Endodermal cell (in vitro differentiated cells): ENCODE measurements at places on chromosomes 2 and 18. TPM values are rescaled to one million over a fixed set of nuclear protein-coding genes. Genes with fewer than 3 reads are reported as not detected.

Gene ARHGAP28
- total RNA-seq, result 110 to 125 TPM (median 112 TPM) in 3 replicates

DNA sequence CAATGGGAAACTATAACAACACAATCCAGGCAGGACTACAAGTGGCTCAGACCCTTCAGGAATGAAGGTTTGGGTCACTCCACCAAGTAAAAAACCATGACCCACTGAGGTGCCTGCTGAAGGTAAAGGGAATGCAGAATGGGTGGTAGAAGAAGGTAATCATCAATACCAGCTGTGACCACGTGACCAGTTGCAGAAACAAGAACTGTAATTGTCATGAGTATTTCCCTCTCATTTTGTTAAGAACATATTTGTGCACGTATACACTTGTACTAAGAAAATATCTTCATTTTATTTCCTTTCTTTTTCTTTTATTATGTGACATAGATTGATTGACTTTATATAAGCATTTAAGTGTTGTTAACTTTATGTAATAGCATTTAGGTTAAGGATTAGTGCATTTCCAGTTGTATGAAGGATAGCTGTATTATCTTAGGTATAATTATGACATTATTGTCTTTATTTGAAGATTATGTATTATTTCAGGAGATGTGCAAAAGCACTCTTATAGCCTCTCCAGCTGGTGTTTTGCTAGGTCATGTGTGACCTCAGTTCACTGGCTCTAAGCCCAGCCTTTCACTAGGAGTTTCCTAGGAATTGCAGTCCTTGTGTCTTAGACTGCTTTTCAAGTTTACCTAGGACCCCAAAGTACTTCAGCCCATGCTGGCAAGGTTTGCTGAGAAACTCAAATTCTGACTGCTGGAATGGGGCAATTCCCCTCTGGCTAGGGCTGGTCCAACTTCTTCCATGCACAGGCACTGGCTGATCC is 125.7 kb upstream of the DPP10 start:
- H3K4me1 ChIP-seq, result peaks cover 8% of the 10 kb centered on the region
- no peak for DNase-seq
- H3K36me3 ChIP-seq, result no peaks in the 10 kb centered on the region
- H3K4me3 ChIP-seq, result no peak overlapping the region
- no peak overlapping the region for H3K27ac ChIP-seq
- no peaks in the 10 kb centered on the region for H3K27me3 ChIP-seq

DNA sequence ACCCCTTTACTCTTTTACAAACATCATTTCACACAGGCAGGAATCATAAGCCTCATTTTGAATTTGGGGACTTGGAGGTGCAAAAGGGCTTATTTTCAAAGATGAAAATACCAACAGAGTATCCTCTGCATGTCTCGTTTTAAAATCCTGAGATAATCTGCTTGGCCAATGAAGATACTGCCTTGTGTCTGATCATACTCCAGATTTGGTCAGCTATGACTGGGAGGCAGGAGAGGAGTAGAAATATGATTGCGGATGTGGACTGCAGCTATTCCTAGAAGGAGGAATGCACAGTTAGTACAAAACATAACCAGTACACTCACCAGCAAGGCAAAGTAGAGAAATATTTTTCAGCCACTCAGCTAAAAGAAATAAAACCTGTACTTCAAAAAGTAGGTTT is 342.3 kb downstream of the RPRM start:
- no peaks in the 10 kb centered on the region for H3K27me3 ChIP-seq
- H3K4me1 ChIP-seq, result no peaks in the 10 kb centered on the region
- H3K36me3 ChIP-seq, result no peaks in the 10 kb centered on the region
- no peak overlapping the region for H3K27ac ChIP-seq
- H3K4me3 ChIP-seq, result no peak overlapping the region

Gene OR6B2
- not detected in 3 replicates for total RNA-seq

GRCh38 chr2:39069136-39069515 is 51.7 kb downstream of the SOS1 start:
- no peak overlapping the region for H3K27ac ChIP-seq
- H3K4me3 ChIP-seq, result no peak overlapping the region
- H3K4me1 ChIP-seq, result no peaks in the 10 kb centered on the region
- H3K36me3 ChIP-seq, result peaks cover 21% of the 10 kb centered on the region

GRCh38 chr2:159251296-159252173 is 35.0 kb downstream of the WDSUB1 start:
- DNase-seq, result no peak
- H3K4me1 ChIP-seq, result no peaks in the 10 kb centered on the region
- no peak overlapping the region for H3K27ac ChIP-seq
- no peaks in the 10 kb centered on the region for H3K27me3 ChIP-seq

Gene ALPI
- total RNA-seq, result not detected in 3 replicates

GRCh38 chr18:62328586-62329525 is 3.7 kb downstream of the TNFRSF11A start:
- DNase-seq, result no peak
- peaks cover 32% of the 10 kb centered on the region for H3K4me1 ChIP-seq
- no peaks in the 10 kb centered on the region for H3K36me3 ChIP-seq
- no peak overlapping the region for H3K27ac ChIP-seq
- H3K27me3 ChIP-seq, result no peaks in the 10 kb centered on the region
- H3K4me3 ChIP-seq, result peak overlapping the region; percentile 16

- H3K27ac ChIP-seq, result no peak overlapping the region
- H3K27me3 ChIP-seq, result peaks cover 41% of the 10 kb centered on the region
- no peak for DNase-seq
- H3K4me1 ChIP-seq, result no peaks in the 10 kb centered on the region
These were observed 4.5 kb downstream of the SEMA4F start for GRCh38 chr2:74658516-74658915.

DNA sequence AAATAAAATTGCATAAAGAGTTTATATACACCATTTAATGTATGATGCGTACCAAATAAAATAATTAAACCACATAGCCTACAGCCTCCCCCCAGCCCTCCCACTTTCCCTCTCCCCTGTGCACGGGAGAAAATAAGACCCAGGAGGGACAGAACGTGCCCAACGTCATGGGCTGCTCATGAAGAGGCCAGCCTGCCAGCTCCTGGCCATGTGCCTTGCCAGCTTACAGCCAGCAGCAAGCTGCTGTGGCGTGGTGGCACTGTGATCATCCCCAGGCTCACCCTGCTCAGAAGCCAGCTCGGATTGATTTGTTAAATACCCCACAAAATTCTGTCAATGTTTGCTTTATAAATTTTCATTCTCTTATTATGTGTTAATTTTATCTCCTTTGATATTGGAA is 7.6 kb downstream of the GPR148 start:
- no peak overlapping the region for H3K27ac ChIP-seq
- DNase-seq, result no peak
- no peak overlapping the region for H3K4me3 ChIP-seq
- no peaks in the 10 kb centered on the region for H3K27me3 ChIP-seq
- H3K36me3 ChIP-seq, result no peaks in the 10 kb centered on the region
